Activated CD8-positive, alpha-beta memory T cell treated with anti-CD3 and anti-CD28 coated beads for 24 hours (primary cell): ENCODE measurements at places on chromosomes 4 and X.

DNA sequence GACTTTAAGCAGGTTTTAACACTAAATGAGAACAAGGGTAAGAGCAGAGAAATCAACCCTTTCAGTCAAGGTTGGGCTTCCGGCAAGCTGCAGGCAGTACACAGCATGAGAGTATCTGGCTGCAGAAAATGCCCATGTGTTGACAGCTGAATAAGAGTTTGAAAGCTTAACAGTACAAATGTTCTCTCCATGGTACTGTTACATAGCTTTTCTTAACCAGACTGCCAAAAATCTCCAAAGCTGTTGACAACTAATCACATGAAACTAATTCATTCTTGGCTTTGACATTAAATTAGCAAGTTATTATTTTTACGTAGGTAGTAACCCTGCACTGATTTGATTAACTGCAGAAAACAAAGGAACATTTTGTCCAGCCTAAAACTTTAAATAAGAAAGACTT, 153.5 kb downstream of the SLC10A7 start:
- no peak for DNase-seq

DNA sequence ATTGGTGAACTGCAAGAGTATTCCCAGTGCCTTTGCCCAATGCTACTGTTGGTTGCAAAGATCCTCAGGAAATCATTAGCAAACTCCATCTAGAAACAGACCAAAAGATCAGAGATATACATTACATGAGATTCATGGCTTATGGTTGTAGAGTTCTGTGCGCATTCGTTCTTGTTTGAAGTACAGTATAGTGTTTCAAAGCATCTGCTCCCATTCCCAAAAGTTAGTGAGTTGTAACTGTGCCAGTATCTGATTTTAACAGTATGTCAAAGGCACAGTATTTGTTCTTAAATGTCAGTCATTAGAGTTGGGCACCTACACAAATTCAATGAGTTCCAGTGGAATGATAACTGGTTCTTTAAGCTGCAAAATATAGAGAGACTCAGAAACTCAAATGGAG, 314.7 kb upstream of the ATOH1 start:
- no peak for DNase-seq

GRCh38 chrX:39477762-39478120, 620.0 kb downstream of the BCOR start:
- DNase-seq = no peak

DNA sequence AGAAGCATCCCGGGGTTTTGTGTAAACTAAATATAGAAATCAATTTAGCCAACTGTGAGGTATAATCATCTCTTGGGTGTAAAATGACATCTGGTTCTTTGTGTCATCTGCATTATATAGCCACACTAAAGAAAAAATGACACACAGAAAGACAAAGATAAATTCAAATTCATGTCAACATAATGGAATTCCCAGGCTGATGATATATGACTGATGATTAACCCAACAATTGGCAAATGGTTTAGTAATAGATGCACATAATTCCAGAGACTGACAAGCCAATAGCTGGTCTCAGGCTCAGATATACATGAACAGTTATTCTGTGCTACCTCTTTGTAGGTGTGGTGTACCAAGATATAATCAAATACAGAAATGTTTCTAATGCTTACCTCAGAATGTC, 375.4 kb upstream of the PITX2 start:
- DNase-seq = no peak

GRCh38 chr4:96753216-96753615, 913.3 kb downstream of the PDHA2 start:
- no peak for DNase-seq

DNA sequence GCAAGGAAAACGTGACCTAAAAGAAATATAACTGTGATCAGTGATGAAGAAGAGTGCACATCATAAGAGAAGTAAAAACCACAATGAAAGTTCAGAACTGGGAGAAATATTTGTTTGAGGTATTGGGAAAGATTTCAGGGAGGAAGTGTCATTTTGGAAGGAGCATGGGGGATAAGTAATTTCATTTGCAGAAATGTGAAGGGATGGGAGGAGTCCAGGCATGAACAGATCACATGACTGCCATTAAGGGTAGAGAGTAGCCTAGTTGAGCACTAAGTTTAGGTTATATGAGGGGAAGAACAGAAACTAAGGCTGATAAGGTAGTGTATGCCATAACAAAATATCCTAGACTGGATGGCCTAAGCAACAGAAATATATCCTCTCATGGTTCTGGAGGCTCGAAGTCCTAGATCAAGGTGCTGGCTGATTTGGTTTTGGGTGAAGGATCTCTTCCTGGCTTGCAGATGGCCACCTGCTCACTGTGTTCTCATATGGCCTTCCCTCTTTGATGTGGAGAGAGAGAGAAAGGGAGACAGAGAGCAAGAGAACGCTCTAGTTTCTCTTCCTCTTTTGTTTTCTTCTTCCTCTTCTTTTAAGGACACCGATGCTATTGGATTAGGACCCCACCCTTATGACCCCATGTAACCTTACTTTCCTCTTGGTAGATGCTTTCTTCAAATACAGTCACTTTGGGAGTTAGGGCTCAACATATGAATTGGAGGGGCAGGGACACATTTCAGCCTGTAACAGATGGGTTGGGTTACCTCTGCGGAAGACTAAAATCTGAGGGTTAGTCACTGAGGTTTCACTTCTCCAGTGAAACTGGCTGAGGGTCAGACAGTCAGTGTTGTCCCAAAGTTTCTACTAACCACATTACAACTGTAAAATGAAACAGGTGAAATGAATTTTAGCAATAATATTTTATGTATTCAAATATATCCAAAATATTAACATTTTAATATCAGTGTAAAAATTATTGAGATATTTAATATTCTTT, 77.9 kb downstream of the EGF start:
- no peak for DNase-seq

DNA sequence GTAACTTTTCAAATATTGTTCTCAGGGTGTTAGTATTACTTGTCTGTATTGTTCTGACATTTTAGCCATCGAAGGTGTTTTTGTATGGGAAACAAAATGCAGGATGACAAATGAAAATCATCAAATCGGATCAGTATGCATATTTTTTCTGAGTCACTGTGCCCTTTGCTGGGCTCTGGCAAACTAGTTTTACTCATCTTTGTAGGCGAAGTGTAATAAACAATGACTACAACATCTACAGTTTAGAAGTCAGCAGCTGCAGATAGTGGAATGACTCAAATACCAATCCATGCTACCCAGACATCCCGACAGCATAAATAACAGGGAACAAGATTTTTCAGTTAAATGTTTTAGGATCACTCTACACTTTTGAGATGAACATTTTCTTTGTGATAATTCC, 557.3 kb upstream of the TENM3 start:
- no peak for DNase-seq

GRCh38 chr4:74158466-74159142, 686 bp downstream of the MTHFD2L start:
- DNase-seq = no peak

- DNase-seq = no peak
Observed at GRCh38 chr4:189001283-189001970, 862.2 kb downstream of the TRIML1 start.

DNA sequence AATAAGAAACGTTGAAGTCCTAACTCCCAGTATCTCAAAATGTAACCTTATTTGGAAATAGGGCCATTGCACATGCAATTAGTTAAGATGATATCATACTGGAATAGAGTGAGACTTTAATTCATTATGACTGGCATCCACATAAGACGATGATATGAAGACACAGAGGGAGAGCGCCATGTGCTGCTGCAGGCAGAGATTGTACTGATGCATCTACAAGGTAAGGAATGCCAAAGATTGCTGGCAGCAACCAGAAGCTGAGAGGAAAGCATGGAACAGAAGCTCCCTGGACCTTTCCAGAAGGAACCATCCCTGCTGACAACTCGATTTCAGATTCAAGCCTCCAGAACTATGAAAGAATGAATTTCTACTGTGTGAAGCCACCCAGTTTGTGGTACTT, 697.0 kb upstream of the INTU start:
- no peak for DNase-seq

- DNase-seq = no peak
Observed at GRCh38 chr4:8579526-8580320, 469 bp upstream of the GPR78 start.

GRCh38 chr4:118682928-118683327, 2.3 kb upstream of the METTL14 start:
- no peak for DNase-seq

- DNase-seq = no peak
Observed at GRCh38 chr4:185559915-185560281, 24.6 kb upstream of the PDLIM3 start.

DNA sequence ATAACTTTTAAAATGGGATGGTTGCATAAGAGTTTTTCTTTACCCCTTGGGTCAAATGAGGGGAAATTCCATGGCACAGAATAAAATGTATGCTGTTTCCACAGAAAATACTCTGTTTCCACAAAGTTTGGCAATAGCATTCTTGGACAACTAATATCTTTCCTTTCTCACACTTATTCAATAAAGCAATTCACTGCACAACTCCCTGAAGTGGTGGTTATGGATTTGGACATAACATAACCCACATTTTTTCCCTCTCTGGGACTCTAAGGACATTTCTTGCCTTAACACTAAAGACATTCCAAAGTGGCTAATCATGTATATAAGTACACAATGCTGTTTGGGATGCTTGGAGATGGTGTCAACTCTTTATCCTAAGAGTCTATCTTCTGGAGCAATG, 51.7 kb upstream of the GPM6B start:
- no peak for DNase-seq

- no peak for DNase-seq
Observed at GRCh38 chrX:134544135-134544512, 84.2 kb downstream of the HPRT1 start.

DNA sequence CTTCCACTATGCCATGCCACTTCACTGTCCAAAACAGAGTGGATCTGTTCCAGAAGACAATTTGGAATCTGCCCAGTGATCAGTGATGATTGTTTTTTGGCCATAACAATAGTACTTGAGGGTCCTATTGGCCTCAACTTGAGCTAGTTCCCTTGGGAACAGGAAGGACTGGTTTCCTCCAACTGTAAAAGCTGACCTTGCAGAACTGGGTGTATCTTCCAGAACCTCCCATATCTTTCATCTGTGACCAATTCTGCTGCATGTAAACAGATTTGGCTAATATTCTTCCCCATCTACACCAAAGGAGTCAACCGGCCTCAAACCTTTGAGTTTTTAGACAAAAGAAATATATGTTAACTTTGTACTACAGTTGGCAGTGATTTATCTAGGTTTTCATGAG, 165.1 kb upstream of the TRPC5 start:
- DNase-seq = no peak

- DNase-seq = no peak
Observed at GRCh38 chrX:12814420-12814819, 23.2 kb downstream of the PRPS2 start.

DNA sequence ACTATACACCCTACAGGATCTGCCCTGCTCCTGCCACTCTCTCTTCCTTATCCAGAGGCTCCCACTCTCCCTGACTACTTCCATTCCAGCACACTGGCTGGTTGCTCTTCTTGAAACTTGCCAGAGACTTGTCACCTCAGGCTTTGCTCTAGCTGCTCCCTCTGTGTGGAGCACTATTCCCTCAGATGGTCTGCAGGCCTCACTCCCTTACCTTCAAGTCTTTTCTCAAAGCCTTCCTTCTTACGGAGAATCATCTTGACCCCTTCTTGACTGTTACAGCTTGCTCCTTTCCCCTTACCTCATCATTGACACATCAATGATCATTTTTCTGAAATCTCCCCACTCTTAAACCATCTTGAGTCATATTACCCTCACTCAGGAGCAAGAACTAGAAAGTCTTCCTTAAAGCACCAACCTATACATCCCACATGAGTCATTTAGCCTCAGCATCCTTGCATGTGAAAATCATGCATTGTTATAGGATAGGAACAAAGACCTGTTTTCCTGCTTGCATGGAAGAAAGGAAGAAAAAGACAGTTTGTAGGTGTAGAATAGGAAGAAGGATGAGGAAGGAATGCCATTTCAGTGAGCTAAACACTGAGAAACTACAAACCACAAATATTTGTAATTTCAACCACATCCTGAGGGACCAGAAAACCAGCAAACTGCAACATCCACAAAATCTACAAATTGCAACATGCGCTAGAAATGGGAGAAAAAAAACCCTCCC, 55.7 kb downstream of the ANTXR2 start:
- no peak for DNase-seq

GRCh38 chr4:147814376-147814775, 82.5 kb downstream of the ARHGAP10 start:
- no peak for DNase-seq

DNA sequence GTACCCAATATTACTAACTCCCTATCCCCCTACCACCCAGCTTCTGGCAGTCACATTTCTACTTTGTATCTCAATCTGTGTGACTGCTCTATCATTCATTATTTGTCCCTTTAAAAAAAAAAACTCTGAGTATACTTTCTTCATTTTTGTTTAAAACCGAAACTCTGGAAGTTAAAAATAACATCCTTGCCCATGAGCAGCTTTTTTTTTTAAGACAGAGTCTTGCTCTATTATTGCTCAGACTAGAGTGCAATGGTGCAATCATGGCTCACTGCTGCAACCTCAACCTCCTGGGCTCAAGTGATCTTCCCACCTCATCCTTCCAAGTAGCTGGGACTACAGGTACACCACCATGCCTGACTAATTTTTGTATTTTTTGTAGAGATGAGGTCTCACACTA, 15.8 kb downstream of the UBE2K start:
- no peak for DNase-seq

DNA sequence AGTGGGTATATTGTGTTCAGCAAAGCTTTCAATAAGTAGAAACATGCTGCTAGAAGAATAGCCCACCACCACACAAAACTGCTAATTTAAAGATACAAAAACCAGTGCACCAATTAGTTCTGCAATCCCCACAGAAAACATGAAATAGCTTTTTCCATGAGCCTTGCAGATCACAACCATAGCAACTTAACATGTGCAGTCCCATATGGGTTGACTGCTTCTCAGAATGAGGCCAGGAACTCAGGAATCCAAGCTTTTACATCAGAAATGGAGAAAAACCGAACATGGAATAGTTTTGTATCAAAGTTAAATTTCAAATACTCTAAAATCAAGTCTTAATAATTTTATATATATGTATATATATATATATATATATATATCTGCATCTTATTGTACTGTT, 66.6 kb upstream of the IQCM start:
- no peak for DNase-seq

DNA sequence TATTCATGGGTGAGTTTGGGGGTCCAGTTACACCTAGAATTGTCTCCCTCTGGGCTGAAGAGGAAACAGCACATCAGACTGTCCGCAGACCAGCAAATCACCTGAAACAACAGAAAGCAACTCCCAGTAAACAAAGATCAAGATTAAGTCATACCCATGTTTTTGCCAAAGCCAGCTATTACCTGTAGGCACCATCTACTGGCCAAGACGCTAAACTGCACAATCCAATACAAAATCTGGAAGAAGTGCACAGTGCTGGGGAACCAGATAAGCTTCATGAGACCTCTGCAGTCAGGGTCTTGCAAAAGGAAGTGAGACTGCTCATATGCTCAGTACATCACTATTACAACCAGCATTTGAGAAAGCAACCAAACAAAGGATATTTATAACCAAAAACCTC, 157.5 kb upstream of the ITM2A start:
- no peak for DNase-seq

GRCh38 chrX:19879181-19879580, 8.2 kb downstream of the SH3KBP1 start:
- DNase-seq = no peak
